EH (cell line): ENCODE measurements at places on chromosomes 13 and 19.

DNA sequence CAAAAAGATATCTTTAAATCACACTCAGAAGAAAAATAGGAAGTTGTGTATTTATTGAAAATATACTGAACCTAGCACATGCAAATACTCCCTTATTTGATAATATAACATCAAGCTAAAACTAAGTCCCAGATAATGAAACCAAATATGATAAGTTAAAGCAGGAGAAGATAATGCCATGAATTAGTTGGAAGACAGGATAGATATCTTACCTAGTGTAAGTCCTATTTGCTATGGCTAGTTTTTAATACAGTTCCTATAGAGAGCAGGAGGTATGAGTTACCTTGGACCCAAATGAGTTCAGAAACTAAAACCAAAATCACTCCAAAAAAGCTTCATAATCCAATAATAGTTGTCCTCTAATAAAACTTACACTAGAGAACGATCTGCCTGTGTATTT lies 1407.1 kb upstream of the MIR17HG start:
- no peak for DNase-seq

DNA sequence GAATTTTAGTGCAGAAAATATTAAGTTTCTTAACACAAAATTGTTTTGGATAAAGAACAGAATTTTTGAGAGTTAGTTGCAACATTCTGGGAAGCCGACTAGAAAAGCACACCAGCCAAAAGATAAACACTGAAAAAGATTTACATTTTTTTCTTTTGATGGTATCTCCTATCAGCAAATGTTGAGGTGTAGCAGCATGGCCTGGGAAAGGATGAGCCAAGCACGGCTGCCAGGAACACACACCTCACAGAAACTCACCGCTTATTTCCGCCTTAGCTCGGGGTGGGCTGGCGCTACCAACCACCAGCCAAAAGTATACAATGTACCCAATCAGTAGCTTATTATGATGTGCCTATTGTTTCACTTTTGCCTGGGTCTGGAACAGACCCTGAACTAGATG lies 134.7 kb downstream of the MIPEP start:
- no peak for DNase-seq

- DNase-seq = no peak
Observed at GRCh38 chr13:110479648-110480047, 81.9 kb downstream of the RAB20 start.

- no peak for DNase-seq
Observed at GRCh38 chr13:21232196-21232595, 55.7 kb downstream of the MRPL57 start.

DNA sequence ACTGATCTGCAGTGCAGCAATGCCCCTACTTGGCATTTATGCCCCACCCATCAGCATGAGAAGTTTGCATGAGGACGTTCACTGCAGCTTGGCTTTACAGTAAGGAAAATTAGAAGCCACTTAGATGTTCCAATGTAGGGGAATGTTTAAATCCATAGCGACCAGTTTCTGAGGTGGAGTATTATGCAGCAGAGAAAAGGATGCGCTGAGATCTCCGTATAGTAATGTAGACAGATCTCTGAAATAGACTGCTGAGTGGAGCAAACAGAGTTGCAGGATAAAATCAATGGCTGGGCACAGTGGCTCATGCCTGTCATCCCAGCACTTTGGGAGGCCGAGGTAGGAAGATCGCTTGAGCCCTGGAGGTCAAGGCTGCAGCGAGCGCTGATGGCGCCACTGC lies 10.1 kb downstream of the PGPEP1 start:
- DNase-seq = no peak

DNA sequence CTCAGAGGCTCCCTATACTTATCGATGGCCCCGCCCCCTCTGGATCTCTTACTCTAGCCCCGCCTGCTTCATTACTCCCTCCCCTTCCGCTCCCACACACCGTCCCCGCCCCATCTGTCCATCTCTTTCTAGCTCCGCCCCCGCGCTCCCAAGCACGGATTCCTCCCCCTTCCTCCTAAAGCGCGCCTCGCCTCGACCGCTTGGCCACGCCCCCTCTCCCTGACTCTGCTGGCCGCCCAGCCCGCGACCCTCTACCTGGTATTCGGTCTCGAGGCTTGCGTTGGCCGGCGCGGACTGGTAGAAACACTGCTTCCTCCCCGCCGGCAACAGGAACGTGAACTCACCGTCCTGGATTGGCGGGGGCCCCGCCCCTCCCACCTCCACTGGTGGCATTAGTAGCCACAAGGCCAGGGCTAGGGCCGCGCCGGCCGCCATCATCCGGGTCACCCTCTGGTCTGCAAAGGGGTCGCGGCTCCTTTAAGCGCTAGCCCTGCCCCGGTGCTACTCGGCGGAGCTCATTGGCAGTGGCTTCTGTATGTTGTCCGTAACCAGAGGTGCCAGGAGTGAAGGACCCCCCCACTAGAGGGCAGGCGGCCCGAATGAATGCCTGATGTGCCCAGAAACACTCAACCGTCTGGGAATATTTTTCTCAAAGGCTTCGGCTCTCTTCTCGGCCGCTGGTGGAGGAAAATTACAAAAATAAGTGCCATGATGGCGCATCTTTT lies at the start of gene TMED1:
Gene TMED1 (minus strand): TSS at position 459 of the 725 bp plus-strand sequence. CDS start 21 bp downstream, at position 438.
- DNase-seq = peak; percentile 100

GRCh38 chr13:66644855-66645460 lies 585.2 kb downstream of the PCDH9 start:
- no peak for DNase-seq
